Activated T-cell treated with anti-CD3 and anti-CD28 coated beads, Interleukin-2, amount 50 U/mL, for 24 hours (primary cell): ENCODE measurements at places on chromosomes 7 and 10.

- DNase-seq = peak; percentile 79
Measured at GRCh38 chr7:130971297-130971696, 237.3 kb upstream of the KLF14 start.

GRCh38 chr7:141356161-141356560, 195.0 kb upstream of the AGK start:
- no peak for DNase-seq

DNA sequence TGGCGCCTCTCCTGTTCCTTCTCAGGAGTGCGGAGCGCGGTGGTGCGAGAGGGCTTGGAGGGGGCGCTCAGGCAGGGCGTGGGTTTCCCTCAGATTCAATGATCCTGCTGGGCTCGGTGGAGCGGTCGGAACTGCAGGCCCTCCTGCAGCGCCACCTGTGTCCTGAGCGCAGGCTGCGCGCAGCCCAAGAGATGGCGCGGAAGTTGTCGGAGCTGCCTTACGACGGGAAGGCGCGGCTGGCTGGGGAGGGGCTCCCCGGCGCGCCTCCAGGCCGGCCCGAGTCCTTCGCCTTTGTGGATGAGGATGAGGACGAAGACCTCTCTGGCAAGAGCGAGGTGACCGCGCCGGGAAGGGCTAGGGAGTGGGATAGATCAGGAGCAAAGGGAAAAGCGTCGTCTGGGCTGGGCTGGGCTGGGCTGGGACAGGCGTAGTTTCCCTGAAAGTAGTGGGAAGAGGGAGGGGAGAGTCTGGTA, 17.0 kb downstream of the FAM131B start:
- DNase-seq = peak; percentile 76

- no peak for DNase-seq
Measured at GRCh38 chr10:105644091-105644490, 1003.0 kb downstream of the SORCS3 start.

GRCh38 chr7:134619627-134620331, 26.9 kb upstream of the BPGM start:
- DNase-seq = no peak

- DNase-seq = no peak
Measured at GRCh38 chr10:79350407-79351154, 3.3 kb downstream of the PPIF start.

DNA sequence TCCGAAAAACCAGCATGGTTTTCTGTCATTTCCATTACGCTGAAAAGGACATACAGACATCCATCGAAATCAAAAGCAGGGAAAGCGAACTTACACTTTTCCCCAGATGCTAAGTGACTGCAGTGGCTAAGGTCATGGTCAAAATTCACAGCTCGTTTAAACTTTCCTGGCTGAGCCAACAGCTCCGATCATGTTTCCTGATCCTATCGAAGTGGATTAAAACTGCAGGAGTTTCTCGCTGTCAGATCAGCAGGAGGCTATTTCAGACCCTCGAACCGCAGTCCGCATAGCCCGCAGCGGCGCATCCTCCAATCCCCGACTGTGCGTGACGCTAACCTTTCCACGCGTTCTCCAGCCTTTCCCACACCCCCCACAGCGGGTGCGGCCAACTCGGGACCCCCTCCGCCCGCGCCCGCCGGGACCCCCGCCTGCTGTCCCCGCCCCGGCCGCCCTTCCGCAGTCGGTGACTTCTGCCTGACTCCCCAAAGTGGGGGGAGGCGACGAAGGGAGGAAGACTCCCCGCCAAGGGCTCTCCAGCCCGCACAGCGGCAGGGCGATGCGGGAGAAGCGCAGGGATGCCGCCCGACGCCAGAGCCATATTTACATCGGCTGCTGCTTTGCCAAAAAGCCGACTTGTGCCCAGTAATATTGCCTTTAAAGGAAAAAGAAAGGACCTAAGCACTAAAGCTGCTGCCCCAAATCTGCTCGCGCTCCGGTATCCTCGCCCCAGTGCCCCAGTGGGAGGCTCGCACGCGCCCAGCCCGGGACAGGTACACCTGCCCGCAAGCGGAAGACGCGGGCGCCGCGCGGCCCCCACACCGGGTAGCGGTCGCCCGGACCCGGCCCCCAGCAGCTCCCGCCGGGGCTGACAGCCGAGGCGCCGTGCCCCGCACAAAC, 1.2 kb downstream of the PIP4K2A start:
- peak; percentile 67 for DNase-seq

DNA sequence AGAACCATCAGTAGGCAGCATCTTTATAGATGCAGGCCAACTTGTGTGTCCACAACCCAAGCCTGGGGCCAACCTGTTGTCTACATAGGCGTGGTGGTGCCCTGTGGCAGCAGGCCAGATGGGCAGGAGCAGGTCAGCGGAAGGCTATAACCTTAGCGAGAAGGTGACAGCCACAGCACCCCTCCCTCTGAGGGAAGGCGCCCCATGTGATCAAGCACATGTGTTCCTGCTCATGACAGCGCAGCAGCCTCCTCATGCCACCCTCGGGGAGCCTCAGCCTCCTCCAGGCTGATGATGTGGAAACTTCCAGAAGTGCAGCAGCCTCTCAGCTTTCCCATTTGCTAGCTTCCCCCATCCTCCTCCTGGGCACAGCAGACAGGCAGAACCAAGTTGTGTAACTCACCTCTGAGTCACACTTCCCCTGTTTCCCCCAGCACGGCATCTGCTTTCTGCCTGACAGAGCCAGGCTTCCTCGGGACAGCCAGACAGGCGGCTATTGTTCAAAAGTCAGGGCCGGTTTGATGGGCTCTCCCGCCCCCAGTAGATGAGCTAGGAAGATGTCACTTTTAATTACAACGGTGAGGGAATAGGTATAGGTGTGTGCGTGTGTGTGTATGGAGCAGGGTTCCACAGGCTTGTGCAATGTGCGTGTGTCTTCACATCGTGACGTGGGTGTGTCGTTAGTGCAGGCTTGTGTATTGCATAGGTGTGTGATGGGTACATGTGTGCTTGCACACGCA, 312.0 kb upstream of the ZMIZ1 start:
- DNase-seq = peak; percentile 37

DNA sequence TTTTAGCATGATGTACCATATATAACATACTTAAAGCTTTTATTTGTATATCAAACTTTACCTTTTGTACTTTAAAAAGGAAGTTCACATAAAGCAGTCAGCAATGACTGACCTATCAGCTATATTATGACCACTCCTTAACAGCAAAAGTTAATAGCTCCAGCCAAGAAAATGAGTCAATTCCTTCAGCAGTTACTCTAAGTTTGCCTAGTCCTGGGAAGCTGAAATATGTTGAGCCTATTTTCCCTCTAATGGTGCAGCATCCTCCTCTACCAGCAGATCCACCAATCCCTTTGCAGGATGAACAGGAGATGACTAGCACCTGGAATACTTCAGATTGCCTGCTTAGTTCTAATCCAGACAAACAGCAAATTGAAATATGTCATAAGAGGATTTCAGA, 64.2 kb downstream of the CUL2 start:
- DNase-seq = no peak

DNA sequence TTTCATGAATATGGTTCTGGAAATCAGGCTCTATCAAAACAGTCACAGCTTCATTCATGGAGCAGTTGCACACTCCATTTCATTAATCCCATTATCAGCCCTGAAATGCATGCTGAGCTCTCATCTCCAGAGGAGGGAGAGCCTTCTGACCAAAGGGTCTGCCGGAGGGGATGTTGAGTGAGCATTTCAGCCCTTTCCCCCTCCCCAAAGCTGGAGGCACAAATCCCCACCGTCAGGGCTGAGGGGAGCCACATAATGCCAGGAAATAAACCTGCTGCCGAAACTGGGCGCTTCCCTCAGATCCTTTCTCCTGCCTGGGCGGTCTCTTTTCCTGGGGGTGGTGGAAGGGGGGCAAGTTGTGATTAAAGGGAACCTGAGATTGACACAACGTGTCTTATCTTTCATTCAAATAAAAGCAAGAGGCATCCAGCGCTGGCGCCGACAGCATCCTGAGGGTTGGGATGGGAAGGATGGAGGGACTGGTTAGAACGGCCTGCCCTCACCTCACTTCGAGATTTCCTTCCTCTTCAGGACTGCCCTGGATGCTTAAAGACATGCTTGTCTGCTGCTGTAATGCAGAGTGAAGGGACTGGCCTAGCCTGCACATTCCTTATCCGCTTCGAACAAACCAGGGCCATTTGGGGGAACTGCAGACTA, 71.6 kb downstream of the TLL2 start:
- no peak for DNase-seq

- peak; percentile 54 for DNase-seq
Measured at GRCh38 chr10:71964098-71964742, at the start of gene CHST3. Gene CHST3, plus strand, starts transcription at chr10:71964395. Its CDS starts 41,448 bp downstream, at chr10:72005843.

DNA sequence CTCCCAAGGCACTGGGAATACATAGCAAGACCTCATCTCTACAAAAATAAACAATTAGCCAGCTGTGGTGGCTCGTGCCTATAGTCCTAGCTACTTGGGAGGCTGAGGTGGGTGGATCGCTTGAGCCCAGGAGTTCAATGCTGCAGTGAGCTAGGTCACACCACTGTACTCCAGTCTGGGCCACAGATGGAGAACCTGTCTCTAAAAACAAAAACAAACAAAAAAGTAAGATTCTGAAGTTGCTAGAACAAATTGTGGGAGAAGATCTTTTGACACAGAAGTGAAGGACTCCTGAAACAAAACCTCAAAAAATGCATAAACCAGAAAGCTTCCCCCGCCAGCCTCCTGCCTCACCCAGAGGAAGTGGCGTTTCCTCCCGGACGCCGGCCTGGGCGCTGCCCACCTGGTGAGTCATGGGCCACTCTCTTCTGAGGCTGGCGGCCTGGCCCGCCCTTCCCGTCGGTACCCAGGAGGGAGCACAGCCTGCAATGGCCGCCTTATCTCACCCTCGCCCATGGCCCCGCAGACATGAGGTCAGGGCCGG, 25.4 kb upstream of the ELN start:
- peak; percentile 35 for DNase-seq

- DNase-seq = no peak
Measured at GRCh38 chr7:35657125-35657524, 37.8 kb downstream of the HERPUD2 start.

- DNase-seq = no peak
Measured at GRCh38 chr7:101278461-101279292, 33.8 kb upstream of the FIS1 start.

GRCh38 chr10:127399668-127400067, 149.4 kb upstream of the NPS start:
- DNase-seq = no peak

DNA sequence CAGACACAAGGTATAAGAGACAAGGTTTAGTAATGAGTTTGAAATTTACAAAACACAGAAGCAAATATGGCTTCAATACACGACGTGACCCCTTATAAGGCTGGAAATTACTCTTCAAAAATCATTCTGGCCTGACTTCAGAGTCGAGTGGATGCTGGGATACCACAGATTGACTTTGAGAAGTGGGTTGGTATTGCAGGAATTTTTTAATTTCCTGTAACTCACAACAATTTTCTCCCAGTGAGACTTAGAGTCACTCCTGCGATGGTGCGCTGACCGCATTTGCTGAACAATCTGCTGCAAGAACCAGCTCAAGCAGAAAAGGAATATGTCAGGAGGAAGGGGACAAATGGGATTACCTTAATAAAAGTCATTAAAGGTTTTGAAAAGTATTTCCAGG, 132.1 kb downstream of the EMX2 start:
- no peak for DNase-seq

- DNase-seq = no peak
Measured at GRCh38 chr7:2571409-2571808, 12.6 kb downstream of the IQCE start.

DNA sequence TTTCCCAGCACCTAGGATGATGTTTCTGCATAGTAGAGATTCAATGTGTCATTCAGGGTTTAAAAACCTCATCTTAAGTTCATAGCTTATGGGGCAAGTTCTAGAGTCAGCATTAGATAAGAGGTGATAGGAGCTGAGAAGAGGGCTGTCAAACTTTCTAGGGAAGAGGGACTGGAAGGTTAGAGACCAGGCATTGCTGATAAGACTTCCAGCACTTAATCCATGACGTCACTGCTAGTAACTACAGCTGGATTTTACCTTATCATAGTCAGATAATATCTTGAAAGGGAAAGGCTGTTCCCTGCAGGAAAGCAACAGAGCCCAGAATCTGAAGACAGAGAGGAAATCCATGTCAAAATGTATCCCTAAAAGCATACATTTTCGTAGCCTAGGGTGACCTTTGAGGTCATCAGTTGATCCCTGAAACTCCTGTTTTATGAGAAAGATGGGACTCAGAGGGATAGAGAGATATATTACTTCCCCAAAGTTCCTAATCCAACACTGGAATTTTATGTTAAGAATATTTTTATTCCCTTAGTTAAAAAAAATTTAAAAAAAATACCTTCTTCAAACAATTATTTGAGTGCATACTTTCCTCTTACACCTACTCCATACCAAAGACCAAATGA, 3.3 kb upstream of the CPED1 start:
- DNase-seq = no peak

- DNase-seq = peak; percentile 48
Measured at GRCh38 chr10:23362879-23363792, 18.5 kb upstream of the C10orf67 start.

GRCh38 chr10:19483421-19483820, 332.8 kb upstream of the PLXDC2 start:
- no peak for DNase-seq

DNA sequence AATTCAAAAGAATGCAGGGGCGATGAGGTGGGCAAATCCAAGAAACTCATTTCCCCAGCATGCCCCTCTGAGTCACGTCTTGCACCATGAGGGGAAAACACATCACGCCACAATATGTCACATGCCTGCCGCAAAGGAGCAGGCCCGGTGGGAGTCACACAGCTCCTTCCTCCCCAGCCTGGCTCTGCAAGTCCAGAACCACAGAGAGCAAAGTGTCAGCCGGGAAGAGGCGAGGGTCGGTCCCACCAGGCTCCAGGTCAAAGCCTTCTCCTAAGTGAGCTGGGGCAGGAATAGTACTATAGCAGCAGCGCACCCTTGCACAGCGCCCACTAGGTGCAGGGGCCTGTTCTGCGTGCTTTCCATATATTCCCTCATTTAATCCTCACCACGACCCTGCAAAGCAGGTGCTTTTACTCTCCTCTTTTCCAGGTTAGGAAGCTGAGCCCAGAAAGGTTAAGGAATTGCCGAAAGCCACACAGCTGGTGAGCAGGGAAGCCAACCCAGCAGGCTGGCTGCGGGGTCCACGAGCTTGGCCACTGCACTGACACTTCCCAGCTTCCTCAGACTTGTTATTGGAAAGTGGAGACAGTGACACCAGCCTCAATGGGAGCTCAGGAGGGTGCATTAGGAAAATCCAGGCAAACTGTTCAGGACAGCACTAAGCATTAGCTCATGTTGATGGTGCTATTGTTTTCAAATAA, 94.0 kb upstream of the ZMIZ1 start:
- peak; percentile 74 for DNase-seq

DNA sequence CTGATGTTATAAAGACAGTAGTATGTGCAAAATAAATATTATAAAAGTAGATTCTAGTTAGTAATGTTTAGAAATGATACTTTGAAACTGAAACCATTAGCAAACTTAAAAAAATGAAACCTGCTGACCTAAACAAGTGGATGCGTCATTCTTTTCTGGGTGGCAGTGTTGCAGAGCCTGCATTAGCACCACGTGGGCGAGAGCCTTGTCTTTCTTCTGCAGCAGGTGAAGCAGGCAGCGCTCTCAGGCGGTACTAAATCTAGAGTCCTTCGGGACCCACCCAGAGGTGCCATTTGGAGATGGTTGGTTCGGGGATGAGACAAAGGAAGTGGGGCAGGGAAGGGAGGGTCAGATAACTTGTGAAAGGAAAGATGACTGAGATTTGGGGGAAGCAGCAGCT, 759.1 kb upstream of the IGFBP3 start:
- no peak for DNase-seq

GRCh38 chr7:710161-710560, 16.3 kb upstream of the DNAAF5 start:
- DNase-seq = peak; percentile 16

GRCh38 chr10:73406846-73407245, 7.0 kb downstream of the ANXA7 start:
- DNase-seq = no peak
